ENCODE measurements at places on chromosomes 4 and X.
A peak's percentile ranks its signal among the peaks of the same experiment; 100 is the strongest.

GRCh38 chr4:83267121-83267829 lies 17.3 kb downstream of the COQ2 start:
- DNase-seq: peak; percentile 99

- no peak for DNase-seq
Measured at GRCh38 chr4:1553365-1553764, 130.7 kb downstream of the FAM53A start.

- no peak for DNase-seq
Measured at GRCh38 chrX:105696870-105697269, 125.5 kb upstream of the NRK start.

GRCh38 chrX:64188901-64189300 lies 16.6 kb downstream of the AMER1 start:
- no peak for DNase-seq

GRCh38 chr4:181525634-181526033 lies 717.6 kb upstream of the TENM3 start:
- no peak for DNase-seq

DNA sequence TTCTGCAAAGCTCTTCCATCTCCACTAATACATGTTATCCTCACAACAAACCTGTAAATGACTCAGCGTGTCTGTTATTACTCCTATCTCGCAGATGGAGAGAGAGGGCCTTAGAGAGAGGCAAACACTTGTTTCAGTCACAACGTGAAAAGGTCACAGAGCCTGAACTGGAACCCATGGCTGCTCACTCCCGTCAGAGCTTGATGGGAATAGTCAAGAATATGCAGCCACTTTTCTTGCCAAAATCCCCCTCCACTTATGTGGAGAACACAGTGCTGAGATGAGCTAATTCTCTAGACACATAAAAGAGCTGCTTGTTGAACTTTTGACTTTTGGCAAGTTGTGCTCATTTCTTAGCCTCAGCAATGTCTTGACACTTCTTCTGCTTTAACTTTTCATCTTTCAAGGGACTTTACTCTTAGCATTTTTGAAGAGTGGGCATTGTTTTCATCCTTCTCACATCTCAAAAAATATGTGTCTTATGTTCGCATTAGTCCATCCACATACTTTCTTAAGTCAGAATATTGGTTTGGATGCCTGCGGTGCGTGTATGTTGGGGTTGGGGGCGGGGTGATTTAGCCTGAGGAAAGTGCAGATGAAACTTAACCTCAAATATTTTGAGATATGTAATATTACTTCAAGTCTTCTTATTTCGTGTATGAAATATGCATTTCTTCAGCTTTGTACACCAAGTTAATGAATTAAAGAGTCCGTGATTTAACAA lies 69.2 kb downstream of the SYNPO2 start:
- peak; percentile 51 for DNase-seq

GRCh38 chr4:3682236-3683076 lies 83.7 kb upstream of the ADRA2C start:
- no peak for DNase-seq

Measured in iris pigment epithelial cell (primary cell).